CD4-positive, alpha-beta T cell treated with Interleukin-21 for 1 hour (primary cell): ENCODE measurements at places on chromosomes 7 and 10.

GRCh38 chr10:94180576-94180975, 182.2 kb downstream of the NOC3L start:
- no peak for DNase-seq

DNA sequence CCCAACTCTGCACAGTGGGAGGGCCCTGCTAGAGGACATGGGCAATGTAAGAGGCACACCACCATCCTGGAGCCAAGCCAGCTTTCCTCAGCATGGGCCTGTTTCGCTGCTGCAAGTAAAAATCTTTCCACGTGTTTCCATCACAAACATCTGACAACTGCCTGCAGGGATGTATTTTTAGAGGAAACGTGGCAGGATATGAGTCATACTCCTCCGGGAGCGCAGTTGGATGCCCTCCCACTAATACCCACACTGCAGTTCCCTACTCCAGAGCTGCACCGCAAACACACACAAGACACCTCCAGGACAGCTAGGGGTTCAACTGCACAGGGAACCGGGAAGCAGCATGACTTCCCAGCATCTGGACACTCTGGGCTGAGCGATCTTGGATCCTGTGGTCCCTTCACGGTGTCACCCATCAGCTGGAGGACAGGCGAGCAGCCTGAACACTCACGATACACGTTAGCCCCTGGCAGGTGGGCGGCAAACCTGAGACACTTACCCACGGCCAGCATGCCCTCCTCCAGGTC, 26.1 kb downstream of the PLAC9 start:
- DNase-seq = no peak

DNA sequence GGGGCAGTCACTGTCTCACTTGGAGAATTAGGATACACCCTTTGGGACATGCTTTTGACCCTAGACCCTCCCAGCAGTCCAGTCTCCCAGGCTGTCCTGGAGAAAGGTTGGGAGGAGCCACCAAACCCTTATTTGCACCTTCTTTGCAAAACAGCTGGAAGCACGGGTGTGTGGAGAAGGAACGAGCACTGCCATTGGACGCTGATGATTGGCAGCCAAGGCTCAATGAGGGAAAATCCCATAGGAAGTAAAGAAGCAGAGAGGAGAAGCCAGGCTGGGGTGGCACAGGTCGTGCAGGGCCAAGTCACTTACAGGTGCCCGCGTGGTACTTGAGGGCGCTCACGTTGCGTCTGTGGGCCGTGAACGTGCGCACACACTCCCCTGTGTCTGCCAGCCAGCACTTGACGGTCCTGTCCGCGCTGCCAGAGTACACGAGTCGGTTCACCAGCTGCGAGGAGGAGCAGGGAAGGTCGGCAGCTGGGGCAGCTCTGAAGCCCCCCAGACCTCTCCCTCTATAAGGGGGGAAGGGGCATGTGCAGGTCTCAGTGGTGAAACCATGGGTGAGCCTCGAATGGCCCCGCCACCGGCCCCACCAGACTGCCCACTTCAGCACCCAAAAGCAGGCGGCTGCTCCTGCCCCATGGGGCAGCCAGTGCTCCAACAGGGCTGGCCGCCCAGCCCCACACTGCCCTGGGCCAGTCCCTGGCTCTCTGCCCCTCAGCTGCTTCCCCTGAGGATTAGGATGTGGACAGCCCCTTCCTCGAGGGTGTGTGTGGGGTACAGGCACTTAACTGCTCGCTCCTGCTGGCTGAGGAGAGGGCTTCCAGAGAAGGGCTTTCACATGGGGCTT, 24.8 kb downstream of the WDR86 start:
- no peak for DNase-seq

- DNase-seq = no peak
These were observed 135.8 kb downstream of the ARID5B start for GRCh38 chr10:62037166-62037831.

DNA sequence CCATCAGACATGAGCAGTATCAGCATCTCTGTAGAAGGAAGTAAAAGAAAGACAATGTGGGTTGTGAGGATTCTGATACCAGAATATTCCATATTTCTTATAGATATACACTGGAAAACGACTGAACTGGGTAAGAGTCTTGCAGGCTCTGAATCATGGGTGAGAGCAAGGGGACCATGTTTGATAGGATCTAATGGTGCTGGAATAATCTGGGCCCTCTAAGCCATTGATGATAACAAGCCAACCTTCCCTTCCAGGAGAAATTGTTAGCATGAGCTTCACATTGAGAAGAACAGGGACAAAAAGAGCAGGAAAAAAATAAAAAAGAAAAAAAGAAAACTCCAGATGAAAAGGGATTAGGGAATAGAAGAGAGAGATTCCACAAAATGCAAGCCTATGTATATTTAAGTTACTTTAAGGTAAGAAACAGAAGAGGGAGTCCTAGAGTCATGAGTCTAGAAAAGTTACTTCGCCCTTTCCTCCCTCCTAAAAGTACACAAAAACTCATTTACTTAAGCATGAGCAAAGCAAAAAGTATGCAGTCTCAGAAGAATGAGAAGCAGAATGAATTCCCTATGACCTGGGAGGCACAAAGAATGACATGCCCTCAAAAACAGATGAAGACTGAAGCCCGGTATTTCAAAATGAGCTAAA, 181.9 kb downstream of the TMEM26 start:
- no peak for DNase-seq

- no peak for DNase-seq
These were observed 252.5 kb downstream of the TNS3 start for GRCh38 chr7:47329320-47329926.

GRCh38 chr10:60340973-60341372, 48.7 kb downstream of the ANK3 start:
- DNase-seq = no peak

DNA sequence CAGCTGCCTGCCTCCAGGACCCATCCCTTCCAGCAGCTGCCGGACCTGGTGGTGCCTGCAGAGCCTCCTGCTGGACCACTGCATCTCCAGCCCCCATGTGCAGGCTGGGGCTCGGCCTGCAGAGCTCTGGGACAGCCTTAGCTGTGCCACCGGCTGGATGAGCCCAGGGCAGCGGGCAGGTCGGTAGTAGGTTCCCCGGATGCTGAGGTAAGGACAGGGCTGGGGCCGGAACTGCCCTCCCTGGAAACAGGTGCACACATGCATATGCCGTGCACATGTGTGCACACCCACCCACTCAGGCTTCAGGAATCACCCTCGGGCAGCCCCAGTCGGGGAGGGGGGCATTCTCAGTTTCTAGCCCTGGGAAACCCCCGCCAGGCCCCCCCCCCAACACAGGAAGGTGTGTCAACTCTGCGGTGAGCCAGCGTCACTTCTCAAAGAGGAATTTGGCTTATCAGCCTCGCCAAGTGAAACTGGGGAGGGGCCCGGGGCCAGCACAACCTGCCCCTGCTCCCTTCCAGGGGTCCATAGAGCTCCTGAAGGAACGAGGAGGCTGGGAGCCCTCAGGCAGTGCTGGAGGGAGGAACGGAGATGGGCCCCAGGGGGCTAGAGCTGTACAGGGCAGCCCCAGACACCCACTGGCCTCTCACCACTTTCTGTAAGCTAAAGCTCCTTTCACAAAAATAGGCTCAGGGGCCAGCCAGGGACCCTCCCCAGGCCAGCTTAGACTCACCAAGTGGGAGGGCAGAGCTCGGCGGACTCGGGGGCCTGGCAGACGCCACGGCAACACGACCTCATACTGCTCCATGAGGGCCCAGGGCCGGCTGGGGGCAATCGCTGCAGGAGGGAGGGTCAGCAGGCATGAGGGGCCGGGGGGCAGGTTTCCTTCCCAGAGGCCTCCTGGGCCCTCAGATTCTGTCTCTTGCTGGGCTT, 1.7 kb downstream of the ADAM8 start:
- DNase-seq = peak; percentile 91

DNA sequence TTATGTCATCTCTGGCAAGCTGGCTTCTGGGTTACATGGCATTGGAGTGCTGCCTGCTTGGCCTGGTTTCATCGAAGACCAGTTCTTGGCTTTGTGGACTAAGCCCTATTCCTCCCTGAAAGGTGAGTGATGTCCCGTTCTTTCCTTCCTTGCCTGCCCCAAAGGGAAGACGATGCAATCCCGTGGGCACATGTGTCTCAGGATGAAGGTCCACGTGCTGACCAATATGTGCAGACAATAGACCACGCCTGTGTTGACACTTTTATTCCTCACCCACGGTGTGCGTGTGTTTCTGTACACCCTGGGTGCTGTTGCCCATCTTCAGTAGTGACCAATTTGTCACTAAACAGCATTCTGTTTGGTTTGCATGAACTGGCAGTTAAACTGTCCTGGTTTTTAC, 28.6 kb upstream of the SHH start:
- no peak for DNase-seq

GRCh38 chr10:75911426-75911825, 480.0 kb downstream of the LRMDA start:
- no peak for DNase-seq
